Psoas muscle (tissue), 8 donors: ENCODE measurements at places on chromosomes 1 and 21. TPM values are rescaled to one million over a fixed set of nuclear protein-coding genes. Genes with fewer than 3 reads are reported as not detected.

TMEM81 gene
- 3.5 TPM for total RNA-seq

RPE65 gene
- total RNA-seq, result not detected

AP4B1 gene
- 9.9 TPM for total RNA-seq

BGLAP gene
- total RNA-seq, result not detected

OR6F1 gene
- not detected for total RNA-seq

NBPF10 gene
- 2.4 TPM for total RNA-seq

PSMB4 gene
- 285 TPM for total RNA-seq

NTNG1 gene
- not detected for total RNA-seq

ZNF670 gene
- 0.94 TPM for total RNA-seq

DNA sequence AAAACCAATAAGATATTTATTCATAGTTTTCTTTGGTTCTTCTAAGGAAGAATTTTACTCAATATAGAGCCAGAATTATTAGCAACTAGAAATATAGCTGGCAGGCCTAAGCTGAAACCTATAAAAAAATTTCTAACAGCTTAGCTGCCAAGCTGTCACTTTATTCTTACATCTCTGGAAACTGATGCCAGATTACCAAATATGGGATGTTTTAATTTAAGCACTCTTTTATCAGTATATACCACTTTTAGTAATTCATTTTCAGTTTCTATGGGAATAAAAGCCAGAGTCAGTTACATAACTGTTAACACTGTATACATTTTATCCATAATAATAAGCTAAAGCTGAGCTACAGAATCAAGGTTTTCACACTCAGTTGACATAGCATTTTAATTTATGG is 68.7 kb upstream of the MPC2 start:
- no peak for DNase-seq

GRCh38 chr1:91397605-91398004 is 7.0 kb downstream of the HFM1 start:
- no peak for DNase-seq

- DNase-seq, result no peak
These were observed 98.1 kb downstream of the SEC16B start for GRCh38 chr1:177871613-177872307.

DNA sequence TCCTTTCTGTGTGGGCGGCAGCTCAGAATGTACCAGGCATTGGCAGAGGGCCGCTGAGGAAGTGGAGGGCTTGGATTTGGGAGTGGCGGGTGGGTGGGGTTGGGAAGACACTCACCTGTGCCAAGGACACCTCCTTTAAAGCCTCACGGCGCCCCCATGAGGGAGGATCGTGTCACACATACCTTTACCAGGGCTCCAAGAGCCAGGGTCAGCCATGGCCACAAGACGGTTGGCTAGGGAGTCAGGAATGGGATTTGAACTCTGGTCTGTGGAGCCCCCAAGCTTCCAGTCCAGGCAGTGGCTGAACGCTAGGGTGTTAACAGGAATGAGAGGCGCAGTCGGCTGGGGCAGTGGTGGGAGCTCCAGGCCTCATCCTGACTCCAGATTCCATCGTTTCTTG is 4.6 kb downstream of the NBL1 start:
- DNase-seq, result no peak

- DNase-seq, result no peak
These were observed 11.2 kb upstream of the CREG1 start for GRCh38 chr1:167564612-167565270.

DNA sequence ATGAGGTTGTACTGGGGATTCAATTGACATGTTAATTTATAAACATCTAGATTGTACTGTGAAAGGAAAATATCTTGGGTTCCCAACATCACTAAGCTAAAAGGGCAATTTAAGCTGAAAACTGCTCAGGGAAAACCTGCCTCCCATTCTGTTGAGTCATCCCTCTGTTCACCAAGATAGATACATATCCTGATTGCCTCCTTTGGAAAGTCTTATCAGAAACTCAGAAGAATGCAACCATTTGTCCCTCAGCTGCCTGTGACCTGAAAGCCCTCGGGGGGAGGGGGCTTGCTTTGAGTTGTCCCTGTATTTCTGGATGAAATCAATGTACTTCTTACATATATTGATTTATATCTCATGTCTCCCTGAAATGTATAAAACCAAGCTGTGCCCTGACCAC is 187.0 kb upstream of the ETV3 start:
- DNase-seq, result no peak

DNA sequence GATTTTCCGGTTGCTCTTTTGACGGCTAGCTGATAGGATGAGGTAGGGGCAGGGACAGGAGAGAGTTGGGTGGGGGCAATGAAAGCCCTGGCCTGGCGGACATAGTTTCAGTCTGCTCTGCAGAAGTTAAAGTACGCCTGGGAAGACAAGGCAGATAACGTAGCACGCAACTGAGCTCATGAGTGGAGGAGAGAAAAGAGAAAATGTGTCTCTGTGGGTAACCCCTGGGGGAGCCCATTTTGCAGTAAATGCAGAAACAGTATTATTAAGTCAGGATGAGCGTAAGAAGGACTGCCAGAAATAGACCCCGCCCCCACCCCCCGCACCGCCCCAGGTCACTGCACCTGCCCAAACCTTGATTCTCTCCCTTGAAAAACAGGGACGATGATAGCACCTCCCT is 51.7 kb upstream of the TARBP1 start:
- DNase-seq, result no peak

DNA sequence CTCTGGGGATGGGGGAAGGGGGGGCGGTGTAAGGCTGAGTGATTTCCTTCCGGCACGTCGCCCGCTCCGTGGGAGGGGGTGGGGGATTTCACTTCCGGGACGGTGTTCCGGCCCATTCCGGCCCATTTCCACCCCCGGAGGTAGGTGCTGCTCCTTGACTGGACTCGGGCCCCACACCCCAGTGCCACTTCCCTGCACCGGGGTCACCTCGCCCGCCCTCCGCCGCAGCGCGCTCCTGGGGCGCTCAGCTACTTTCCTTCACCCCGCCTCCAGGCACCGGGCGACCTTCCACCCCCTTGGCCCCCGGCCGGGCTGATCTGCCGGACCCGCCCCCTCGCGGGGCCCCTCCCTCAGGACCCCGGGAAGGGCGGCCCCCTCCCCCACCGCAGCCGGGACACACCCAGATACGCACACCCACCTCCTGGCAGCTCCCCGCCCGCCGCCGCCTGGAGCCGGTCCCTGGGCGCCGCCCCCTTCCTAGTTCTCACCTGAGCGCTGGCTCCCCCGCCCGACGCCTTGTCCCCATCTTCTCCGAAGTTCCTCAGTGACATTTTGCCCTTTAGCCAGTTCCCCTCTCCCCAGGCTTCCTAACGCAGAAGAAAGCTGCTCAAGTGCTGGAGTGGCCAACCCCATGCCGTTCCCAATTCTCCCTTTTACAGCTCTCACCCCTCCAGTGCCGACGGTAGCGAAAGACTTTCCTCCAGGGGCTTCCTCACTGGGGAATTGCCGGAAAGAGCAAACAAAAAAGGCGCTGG is at the start of gene ZBTB37:
Gene ZBTB37 (plus strand): TSS at position 115 of the 755 bp plus-strand sequence. CDS start 1,846 bp downstream, outside the sequence.
- peak; percentile 91 for DNase-seq

- no peak for DNase-seq
These were observed 111.7 kb downstream of the SLC45A1 start for GRCh38 chr1:8429549-8430110.

GRCh38 chr1:10384219-10384618 is 14.6 kb upstream of the PGD start:
- DNase-seq, result no peak

DNA sequence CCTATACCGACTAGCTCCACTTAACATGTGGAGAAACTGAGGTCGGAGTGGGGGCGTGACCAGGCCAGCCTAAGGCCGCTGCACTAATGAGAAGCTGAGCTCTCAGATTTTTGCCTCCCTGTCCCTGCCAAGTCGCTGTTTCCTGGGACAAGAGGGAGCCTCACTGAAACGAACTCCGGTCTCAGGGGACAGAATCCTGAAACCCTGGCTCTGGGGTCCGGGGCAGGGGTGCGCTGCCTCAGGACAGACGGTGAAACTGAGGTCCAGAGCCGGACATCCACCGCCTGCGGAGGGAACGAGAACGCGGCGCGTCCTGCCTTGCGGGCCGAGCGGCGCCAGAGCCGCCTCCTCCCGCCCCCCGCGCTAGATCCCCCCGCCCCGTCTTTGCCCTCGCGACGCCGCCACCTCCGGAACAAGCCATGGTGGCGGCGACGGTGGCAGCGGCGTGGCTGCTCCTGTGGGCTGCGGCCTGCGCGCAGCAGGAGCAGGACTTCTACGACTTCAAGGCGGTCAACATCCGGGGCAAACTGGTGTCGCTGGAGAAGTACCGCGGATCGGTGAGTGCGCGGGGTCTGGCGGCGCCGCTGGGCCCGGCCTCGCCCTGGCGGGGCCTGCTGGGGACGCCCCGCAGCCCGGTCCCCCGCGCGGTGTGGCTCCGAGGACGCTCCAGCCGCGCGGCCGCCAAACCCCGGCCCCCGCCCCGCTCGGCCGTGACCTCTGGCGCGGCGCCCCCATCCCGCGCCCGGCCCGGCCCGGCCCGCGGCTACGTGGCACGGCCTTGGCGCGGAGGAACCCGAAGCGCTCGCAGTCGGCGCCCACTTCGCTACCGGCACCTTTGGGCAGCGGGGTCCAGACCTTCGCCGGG is at the start of gene GPX7:
Gene GPX7 (plus strand): TSS at position 381 of the 865 bp plus-strand sequence. CDS start 39 bp downstream, at position 420.
- DNase-seq, result peak; percentile 47

GRCh38 chr1:229119876-229120275 is 151.0 kb upstream of the RAB4A start:
- no peak for DNase-seq

GRCh38 chr1:162687870-162688269 is 55.6 kb downstream of the DDR2 start:
- no peak for DNase-seq

- no peak for DNase-seq
These were observed 71.3 kb downstream of the ATP5PO start for GRCh38 chr21:33844104-33844889.

- DNase-seq, result peak; percentile 92
These were observed 58.8 kb downstream of the TOMM20 start for GRCh38 chr1:235069577-235070563.

- no peak for DNase-seq
These were observed 9.0 kb downstream of the TBX15 start for GRCh38 chr1:118978914-118979701.

GRCh38 chr1:99374109-99374508 is 109.8 kb downstream of the PLPPR4 start:
- no peak for DNase-seq

DNA sequence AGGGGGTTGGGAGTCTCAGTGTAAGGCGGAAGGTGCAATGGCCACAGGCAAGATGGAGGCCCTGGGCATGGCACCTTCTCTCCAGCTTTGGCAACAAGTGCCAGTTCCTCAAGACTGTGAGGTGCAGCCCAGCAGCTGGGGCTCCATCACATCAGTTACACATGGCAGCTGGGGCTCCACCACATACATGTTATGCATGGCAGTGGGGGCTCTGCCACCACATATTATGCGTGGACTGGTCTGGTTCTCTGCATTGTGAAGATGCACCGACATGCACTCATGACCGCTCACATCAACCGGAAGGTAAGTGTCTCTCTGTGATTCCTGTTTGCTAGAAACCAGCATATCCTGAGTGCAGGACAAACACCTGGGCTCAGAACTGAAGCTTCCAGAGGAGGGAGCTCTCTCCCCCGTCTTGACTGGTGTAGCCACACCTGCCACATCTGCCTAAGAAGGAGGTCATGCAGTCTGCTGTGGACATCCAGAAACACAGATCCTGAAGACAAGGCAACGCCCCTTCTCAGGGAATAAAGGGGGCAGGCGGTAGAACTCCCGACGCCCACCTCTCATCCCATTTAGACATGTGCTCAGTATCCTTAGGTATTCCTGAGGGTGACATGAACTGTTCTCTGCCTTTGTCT is 104.1 kb upstream of the TMPRSS2 start:
- no peak for DNase-seq

DNA sequence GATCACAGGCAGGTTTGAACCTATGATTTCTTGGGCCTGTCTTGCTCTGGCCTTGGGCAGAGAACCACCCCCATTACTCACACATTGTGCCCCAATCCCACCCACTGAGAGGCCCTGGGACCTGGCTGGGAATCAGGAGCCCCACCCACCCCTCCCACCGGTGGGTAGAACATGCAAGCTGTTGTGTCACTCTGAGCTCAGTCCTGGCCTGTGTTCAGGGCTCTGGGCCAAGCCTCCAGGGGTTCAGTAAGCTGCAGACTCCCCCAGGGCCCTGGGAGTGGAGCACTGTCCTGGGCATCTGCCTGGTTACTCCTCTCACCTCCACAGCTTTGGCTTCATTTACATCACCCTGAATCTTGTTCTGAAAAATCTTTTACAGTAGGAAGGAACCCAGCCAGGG is 270.5 kb downstream of the RRAGC start:
- DNase-seq, result no peak

- DNase-seq, result no peak
These were observed 8.4 kb downstream of the PRRX1 start for GRCh38 chr1:170672316-170672715.

- no peak for DNase-seq
These were observed 35.3 kb upstream of the CLIC4 start for GRCh38 chr1:24709791-24710441.

- DNase-seq, result no peak
These were observed 9.7 kb upstream of the ATAD3B start for GRCh38 chr1:1461721-1462317.

- DNase-seq, result no peak
These were observed 1722.4 kb downstream of the PLA2G4A start for GRCh38 chr1:188551176-188551575.

GRCh38 chr1:107183011-107183410 is 42.2 kb downstream of the NTNG1 start:
- no peak for DNase-seq

DNA sequence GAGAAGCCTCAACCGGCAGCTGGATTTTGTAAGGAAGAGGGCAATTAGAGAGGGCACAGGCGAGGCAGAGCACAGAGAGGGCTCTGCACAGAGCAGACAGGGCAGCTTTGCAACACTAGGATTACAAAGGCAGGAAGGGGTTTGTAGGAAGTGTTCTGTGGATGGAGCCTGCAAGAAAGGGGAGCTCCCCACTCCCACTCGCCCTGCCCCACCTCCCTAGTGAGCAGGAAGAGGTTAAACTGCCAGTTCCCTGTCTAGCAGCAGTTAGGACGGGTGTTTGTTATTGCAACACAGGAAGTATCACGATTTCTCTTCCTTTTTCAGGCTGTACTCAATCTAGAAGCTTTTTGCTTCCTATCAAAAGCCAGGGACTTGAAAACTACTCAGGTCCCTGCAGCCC is 63.3 kb upstream of the LRRC8D start:
- peak; percentile 39 for DNase-seq

DNA sequence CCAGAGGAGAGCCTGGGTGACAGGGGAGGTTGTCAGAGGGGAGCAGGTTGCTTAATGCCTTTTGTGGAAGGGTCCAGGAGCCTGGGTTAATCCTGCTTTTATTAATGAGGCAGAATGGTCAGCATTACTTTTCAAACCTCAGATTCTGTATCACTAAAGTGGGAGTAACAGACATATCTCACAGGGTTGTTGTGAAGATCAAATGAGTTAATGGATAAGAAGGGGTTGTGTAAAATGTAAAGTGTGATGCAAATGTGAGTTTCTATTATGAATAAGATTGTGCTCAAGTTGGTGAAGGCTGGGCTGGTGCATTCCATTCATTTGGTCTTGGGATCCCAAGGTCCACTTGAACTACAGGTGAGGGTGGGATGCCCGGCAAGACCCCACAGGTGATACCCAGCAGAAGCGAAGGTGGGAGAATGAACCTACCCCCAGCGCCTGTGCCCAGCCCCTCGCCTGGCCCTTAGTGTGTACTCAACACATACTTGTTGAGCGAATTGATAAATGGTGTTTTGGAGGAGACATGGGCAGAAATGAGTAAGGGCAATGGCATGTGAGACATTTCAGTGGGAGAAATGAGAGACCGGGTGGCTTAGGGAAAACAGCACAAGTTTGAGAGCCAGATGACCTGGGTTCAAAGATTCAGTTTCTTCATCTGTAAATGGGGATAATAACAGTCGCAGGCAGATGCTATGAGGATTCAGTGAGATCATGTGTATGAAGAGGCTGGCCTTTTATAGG is 6.2 kb downstream of the SLC26A9 start:
- no peak for DNase-seq
